ENCODE measurements at places on chromosomes 7 and 10.

DNA sequence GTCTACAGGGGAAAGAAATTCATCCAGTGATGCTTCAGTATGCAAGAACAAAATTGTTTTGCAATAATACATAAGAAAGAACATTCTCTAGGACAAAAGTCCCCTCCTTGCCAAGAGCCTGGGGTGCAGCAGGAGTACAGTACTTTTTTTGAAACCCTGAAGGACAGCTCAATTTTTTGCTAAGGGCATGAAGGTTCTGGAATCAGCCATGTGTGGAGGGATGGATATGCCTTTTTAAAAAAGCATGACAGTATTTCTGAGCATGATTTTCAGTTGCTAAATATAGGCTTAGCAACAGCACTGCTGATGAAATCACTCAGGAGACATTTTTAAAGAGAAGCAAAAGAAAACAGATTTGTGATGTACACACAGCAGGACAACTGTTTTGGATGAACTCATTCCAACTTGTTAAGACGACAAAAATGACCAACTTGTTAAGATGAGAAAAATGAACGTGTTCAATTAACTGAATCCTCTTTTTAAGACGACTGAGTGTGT, 39.3 kb downstream of the HBP1 start:
- DNase-seq: no peak

DNA sequence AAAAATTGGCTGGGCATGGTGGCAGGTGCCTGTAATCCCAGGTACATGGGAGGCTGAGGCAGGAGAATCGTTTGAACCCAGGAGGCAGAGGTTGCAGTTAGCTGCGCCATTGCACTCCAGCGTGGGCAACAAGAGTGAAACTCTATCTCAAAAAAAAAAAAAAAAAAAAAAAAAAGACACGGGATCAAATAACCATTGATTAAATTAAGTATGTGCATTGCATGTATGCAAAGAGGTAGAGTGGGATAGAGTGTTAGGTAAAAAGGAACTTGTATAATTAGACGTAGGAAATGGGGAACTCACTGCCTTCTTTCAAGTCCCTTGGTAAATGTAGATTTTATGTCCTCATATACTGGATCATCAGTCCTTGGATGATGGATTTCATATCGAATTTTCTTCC, 13.1 kb downstream of the VCL start:
- DNase-seq: no peak

GRCh38 chr10:121435099-121435875, 163.0 kb downstream of the FGFR2 start:
- no peak for DNase-seq

DNA sequence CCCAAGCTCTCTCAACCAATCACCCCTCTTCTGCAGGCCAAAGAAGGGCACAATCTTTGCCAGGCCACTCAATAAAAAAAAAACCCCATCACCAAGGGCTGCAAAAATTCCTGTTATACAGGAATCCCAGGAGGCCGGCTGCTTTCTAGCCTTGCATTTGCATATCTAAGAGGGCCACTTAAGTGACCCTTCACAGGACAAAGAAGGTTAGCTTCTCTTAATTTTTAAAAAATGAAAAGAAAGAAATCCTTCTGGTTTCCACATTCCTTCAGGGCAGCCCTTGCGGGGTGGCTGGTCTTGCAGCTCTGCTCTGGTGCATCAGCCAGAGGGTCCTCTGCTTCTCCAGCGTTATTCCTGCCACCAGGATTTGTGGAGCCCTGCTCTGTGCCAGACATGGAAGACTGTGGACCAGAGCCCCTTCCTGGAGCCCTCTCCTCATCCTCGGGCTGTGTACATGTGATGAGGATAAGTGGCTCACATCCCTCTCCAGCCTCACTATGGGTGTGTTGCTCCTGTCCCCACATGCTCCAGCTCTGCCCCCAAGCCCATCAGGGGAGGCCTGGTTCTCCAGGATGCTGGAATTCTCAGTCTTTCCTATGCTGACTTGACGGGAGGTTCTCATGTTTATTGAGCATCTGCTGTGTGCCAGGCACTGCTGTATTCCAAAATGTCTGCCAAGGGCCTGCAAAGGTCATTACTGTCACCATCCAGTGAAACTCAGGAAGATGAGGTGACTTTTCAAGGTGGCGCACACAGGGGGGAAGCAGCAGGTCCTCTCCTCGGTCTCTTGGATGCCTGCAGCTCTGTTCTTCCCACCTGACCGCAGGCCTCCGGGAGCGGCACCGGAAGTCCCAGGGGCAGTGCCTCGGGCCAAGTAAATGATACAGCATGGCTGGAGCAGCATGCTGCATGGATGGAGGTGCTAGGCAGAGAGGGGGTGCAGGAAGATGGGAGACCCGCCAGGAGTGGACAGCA, 67.7 kb downstream of the ARHGAP22 start:
- DNase-seq: no peak
